ENCODE measurements at places on chromosomes 4 and X.

GRCh38 chrX:24574743-24575142 lies 72.4 kb downstream of the PCYT1B start:
- no peak for DNase-seq

- DNase-seq = no peak
Measured at GRCh38 chr4:170080496-170080895, 9.3 kb downstream of the AADAT start.

- DNase-seq = no peak
Measured at GRCh38 chrX:13432414-13433297, 112.8 kb upstream of the ATXN3L start.

- DNase-seq = no peak
Measured at GRCh38 chrX:27964432-27964831, 16.8 kb downstream of the DCAF8L1 start.

DNA sequence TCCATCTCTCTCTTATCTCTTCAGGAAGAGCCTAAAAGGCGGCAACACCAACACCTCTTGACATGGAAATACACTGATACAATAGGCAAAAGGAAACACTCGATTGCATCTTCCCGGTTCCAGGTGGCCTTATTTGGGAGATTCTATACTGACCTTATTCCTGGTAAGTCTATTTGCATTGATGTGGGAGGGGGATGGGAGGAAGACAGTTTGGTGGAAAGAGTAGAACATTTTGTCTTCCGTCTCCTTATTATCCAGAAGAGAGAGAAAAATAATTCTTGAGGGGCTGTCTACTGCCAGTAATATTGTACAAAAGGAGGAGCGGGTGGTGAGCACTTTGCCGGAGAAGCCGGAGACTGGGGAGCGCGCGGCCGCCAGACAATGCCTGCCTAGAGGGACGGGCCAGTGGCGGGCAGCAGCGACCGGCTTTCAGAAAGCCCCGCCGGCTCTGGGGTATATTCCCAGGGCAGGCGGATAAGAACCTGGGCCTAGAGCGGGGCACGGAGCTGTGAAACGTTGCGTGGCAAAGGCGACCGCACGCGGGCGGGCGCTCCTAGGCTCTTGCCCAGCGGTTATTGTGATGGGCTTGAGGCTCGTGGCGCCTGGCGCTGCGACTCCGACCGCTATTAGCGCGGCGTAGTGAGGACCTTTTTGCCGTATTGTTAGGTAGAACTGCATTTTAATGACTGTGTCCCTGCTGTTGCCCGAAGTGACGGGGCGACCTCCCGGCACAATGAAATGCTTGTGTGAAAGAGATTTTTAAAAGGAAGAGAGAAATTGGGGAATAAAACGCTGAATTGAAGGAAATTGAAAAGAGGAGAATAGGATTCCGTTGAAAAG lies 518 bp downstream of the PRDM8 start:
- DNase-seq = peak; percentile 52

GRCh38 chrX:132165651-132166050 lies 37.8 kb upstream of the FRMD7 start:
- DNase-seq = no peak

DNA sequence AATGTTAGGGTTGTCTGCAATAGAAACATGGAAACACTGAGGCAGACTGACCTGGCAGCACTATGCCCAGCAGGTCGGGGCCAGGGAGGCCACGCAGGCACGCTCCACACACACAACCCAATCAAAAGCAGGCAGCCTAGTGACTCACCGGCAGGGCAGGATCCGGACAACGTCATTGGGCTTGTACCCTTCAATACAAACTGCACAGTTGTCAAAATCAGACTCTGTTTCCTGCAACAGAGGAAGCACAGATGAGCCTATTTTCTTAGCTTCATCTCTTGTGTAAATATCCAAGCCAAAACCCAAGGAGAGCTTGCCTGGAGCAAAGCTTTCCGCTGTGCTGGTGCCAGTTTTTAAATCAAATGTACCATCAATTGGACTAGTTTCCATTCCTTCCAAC lies 185.8 kb downstream of the RNF150 start:
- no peak for DNase-seq

GRCh38 chrX:155767051-155767875 lies 113.9 kb upstream of the VAMP7 start:
- peak; percentile 64 for DNase-seq

DNA sequence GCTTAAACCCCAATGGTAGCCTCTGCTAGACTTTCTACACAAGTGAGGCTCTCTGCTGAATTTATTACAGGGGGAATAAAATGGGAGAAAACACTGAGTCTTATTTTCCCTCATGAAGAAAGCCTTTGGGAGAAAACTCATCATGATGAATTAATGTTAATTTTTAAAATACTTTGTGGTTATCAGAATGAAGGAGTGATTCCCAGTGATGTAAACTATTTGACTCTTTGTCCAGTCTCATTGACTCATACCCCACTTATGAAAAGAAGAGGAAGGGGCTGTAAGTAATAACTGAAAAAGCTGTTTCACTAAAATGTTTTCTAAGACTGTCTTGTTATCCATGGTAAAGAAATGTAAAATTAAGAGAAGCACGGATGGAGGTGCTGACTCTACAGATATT lies 208.8 kb downstream of the GRIA3 start:
- DNase-seq = no peak

All from ELF-1 (cell line).